ENCODE measurements at places on chromosomes 3 and 15. TPM values are rescaled to one million over a fixed set of nuclear protein-coding genes. Genes with fewer than 3 reads are reported as not detected.

AADACL2 gene
- total RNA-seq = 8.7 TPM

MESP1 gene
- total RNA-seq = 2.9 TPM

ABI3BP gene
- total RNA-seq = 51.8 TPM

POU1F1 gene
- total RNA-seq = 9.6 TPM

SLC9C1 gene
- total RNA-seq = 4.1 TPM

LYZL4 gene
- not detected for total RNA-seq

POTEB gene
- total RNA-seq = 0.48 TPM

MESP2 gene
- total RNA-seq = not detected

PLS1 gene
- 1.2 TPM for total RNA-seq

GXYLT2 gene
- 82.8 TPM for total RNA-seq

IL17RD gene
- 5.8 TPM for total RNA-seq

TM4SF18 gene
- total RNA-seq = 3.9 TPM

PPP1R14D gene
- total RNA-seq = 1.7 TPM

COX5A gene
- 19.7 TPM for total RNA-seq

HMG20A gene
- total RNA-seq = 33.2 TPM

C15orf39 gene
- 3.6 TPM for total RNA-seq

SPTBN5 gene
- total RNA-seq = 2.2 TPM

ADAMTS9 gene
- total RNA-seq = 105 TPM

ZPLD1 gene
- 3.6 TPM for total RNA-seq

LRRC31 gene
- not detected for total RNA-seq

CD86 gene
- total RNA-seq = 20.2 TPM

DLL4 gene
- total RNA-seq = 3.6 TPM

SAMMSON gene
- 26.2 TPM for total RNA-seq

NDUFB5 gene
- total RNA-seq = 76.1 TPM

GOLGA8J gene
- 2.6 TPM for total RNA-seq

SLCO2A1 gene
- total RNA-seq = 4.3 TPM
